ENCODE measurements at places on chromosomes 5 and 9.

- DNase-seq, result no peak
Measured at GRCh38 chr9:106403081-106403480, 459.9 kb upstream of the ZNF462 start.

DNA sequence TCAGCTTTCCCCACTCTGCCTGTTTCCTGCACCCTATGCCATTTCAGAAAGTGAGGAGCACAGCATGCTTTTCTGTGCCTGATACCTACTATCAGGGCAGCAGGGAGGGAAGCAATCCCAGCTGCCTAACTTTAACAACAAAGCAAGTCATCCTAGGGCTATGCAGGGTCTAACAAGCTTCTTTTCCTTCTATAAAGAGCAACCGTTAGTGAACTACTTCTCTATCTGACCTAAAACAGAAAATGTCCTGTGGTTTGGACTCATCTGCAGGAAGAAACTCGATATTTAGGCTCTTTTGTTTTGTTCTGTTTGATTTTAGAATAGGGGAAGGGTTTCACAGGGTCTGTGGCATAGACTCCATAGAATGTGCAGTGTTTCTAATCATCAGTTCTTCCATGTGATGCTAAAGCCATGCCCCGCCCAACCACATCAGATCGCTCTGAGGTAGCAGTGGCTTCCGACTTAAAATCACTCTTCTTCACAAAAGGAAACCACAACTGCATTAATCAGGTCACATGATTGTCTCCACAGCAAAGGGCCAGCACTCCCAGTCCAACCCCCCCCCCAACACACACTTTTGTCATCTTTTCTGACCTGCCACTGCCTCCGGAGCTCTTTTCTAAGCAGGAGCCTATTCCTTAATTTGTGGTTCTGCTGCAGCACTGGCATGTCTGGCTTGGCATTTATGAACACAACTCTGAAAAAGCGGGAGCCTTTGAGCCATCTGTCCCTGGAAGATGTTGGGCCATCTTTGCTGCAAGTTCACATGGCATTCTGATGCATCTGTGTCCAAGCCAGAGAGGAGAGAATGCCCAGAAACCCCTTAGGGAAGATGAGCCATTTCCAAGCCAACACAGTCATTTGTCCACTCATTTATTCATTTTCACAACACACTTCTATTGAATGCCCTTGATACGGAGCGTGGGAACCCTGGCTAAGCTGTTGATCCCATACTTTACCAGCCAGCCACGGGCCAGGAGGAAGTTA is 71.6 kb downstream of the CFAP90 start:
- DNase-seq, result no peak

GRCh38 chr9:127347831-127348776 is 48.9 kb upstream of the SLC2A8 start:
- DNase-seq, result no peak

DNA sequence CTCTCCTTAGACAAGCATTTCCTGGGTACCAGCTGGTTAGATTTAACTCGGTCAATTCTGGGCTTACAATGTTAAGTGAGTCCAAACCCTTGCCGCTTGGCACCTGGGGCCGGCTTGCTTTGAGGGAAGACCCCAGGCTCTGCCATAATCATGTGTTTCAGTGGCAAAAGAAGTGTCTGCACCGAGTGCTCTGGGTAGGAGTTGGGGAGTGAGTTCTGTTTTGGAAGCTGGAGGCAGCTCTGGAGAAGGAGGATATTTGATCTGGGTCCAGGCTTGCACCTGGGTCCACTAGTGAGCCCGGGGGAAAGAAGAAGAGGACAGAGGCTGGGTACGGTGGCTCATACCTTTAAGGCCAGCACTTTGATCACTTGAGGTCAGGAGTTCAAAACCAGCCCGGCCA is 8.4 kb upstream of the OLFM1 start:
- no peak for DNase-seq

- no peak for DNase-seq
Measured at GRCh38 chr5:16809395-16810207, 126.5 kb downstream of the MYO10 start.

DNA sequence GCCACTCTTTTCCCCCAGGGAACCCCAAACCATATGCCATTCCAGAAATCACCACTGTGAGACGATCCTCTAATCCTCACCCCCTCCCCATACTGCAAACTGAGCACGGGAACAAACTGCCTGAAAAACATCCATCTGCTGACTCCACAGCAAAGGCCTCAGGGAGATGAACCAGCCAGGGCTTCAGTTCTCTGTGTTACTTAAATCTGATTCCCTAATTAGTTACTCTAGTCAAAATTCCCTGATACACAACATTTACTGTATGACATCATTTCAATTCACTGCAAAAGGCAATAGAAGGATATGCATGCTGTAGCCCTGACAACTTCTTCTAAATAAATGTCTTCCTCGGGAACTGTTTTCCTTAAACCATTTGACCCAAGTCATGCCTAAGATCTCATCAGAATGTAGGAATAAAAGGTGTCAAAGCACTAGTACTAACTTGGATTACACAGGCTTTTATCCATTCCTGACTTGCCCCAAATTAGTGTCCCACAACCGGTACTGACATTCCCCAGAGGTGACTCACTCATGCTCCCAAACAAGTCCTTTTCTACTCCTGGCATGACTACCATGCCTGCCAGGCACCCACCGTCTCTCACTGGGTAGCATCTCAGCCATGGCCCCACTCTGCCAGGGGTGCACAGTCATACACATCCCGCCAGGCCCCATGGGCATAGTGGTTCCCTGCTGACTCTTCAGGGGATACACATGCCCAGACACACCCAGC is 35.0 kb downstream of the MTX3 start:
- no peak for DNase-seq

DNA sequence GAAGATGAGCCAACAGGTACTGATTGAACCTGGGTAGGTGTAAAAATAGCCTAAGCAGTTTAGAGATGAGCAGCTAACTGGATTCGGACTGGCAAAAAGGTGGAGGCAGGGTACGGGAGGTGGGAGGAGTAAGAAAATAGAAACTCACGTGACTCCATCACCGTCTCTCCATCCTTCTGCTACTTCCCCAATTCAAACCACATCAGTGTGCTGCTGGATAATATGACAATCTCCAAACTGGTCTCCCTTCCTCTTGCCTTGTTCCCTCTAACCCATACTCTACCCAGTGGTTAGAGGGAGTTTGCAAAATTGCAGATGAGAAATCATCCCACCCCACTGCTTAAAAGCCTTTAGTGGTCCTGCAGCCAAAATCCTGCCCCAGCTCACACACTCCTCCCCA is 42.7 kb downstream of the RIGI start:
- no peak for DNase-seq

DNA sequence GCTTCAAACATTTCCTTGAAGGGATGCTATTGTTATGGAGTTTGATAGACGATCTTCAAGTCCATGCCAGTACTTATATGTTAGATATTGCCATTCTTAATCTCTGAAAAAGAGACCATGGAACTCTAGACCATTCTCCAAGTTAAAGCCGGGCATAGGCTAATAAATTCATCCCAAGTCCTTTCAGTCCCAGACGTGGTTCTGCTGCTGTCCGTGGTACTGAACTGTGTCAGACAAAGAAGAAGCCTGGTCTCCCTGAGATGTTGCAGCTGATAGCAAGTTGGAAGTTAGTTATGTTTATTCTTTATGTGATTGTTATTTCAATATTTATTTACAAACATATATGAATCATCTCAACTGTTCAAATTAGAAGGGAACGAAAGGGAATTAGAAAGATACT is 158.7 kb downstream of the NMUR2 start:
- DNase-seq, result no peak

DNA sequence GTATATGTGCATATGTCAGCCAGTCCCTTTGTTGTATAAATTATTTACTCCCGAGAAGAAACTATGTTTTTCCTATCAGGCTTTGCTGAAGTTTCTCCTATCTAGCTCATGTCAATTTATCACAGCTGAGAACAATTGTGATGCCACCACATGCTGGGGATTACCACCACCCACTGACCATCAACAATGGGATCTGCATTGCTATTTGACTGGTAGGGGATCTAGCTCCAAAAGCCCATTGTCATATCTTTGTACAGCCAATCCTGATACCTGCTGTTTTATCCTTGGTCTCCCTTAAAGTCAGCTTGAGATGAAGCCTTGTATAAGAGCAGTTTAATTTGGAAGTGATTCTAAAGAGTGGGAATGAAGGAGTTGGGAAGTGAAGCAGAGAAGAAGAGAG is 53.9 kb upstream of the KCNN2 start:
- DNase-seq, result no peak

GRCh38 chr5:35087991-35088390 is 40.2 kb upstream of the AGXT2 start:
- no peak for DNase-seq

DNA sequence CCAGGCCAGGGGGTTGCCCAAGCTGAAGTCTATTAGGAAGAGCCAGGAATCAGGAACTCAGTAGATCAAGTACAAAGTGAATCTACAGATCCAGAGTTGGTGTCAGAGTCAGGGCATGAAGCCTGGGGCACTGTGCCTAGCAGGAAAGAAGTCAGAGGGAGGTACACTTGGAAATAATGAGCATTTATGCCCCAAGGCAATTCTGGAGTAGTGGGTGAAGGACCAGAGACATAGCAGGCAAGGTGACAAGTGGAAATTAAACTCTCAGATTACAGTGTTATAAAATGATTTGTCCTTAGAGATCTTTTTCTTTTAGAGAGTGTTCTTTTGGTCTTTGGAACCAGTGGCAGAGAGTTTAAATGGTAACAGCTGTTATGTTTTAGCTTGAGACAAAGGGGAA is 138.0 kb downstream of the ADAMTSL1 start:
- DNase-seq, result no peak

GRCh38 chr9:111179577-111179976 is 141.3 kb upstream of the LPAR1 start:
- no peak for DNase-seq

DNA sequence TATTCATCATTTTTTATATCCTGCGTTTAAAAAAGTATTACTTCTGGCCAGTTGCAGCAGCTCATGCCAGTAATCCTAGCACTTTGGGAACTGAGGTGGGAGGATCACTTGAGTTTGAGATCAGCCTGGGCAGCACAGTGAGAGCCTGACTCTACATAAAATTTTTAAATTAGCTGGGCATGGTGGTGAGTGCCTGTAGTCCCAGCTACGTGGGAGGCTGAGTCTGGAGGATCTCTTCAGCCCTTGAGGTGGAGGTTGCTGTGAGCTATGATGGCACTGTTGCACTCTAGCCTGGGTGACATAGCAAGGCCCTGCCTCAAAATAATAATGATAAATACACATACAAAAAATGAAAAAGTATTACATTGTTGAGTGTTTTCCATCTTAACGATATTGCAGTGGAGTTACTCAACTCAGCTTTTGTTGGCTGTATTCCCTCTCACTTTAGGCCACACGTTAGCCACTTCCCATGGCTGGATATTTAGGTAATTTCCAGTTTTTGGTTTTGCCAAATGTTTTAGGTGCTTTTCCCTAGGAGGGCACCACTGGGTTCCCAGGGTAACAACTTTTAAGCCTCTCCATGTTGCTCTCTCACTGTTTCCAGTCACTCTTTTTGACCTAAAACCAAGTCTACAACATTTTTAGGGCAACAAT is 20.6 kb downstream of the SHB start:
- DNase-seq, result no peak

DNA sequence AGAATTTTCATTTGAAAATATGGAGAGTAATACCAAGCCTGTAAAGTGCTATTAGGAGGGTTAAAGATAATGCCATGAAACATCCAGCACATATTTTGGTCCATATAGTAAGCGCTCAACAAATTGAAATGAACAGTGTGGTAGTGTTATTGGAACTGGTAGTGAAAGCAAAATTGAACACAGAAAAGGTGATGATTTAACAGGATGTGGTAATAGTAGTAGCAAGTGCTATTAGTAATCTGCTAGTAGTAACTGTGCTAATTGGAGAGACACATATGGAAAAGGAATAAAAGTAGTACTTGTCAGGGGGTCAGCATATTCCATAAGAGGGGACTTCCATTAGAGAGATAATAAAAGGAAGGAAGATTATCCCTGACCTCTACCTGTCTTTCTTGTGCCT is 187.3 kb downstream of the HTR1A start:
- no peak for DNase-seq

- DNase-seq, result no peak
Measured at GRCh38 chr9:98161851-98162250, 30.6 kb downstream of the CORO2A start.

DNA sequence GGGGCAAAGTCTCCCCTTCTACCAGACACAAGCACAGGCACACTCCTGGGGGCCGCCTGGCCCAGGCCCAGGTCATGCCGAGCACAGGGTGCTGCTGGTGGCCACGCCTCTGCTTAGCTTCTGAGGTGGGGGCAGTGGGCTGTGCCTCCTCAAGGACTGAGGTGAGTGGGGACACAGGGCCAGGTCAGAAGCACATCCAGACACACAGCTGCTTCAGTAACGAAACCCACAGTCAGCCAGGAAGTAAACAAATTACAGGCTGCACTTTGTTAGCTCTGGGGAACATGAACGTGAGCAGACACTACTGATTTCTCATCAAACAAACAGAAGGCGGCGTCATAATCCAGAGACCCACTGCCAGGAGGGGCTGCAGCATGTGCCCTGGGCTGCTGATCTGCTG is 192.4 kb downstream of the HSPA4 start:
- no peak for DNase-seq

- no peak for DNase-seq
Measured at GRCh38 chr5:173819521-173819920, 68.6 kb upstream of the CPEB4 start.

GRCh38 chr5:167797933-167798332 is 493.5 kb upstream of the WWC1 start:
- DNase-seq, result no peak

DNA sequence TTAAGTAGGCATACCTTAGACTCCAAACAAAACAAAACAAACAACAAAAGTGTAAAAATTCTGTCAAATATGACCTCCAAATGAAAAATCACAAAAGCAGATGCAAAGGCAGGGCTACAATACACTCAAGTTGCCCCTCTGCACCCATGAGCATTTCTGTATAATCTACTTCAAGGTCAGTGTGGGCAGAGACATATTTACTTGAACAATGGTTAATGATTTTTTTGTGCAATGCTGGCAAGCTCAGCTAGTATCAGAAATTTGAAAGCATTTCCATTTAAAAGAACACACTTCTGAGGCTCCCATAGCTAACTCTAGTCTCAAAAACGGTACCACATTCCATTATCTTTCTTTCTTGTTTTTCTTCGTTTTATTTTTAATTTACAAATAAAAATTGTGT is 57.9 kb downstream of the PLCXD3 start:
- no peak for DNase-seq

DNA sequence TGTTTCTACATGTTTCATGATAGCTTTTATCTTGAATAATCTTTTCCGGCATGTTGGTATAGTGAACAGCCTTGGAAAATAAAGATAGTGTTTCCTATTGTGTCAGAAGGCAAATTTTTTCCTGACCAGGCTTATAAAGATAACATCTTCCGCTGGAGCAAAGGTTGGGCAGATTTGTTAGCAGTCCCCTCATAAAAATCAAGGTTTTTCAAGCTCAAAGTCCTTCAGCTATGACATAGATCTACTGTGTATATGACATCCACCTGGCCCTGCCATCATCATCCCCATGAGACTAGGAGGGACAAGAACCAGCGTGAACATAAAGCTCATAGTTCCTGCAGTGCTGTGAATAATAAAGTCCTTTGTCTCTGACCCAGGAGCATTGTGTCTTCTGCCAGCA is 30.4 kb upstream of the OTULINL start:
- DNase-seq, result no peak

- no peak for DNase-seq
Measured at GRCh38 chr5:93596676-93597490, 13.9 kb downstream of the NR2F1 start.

GRCh38 chr5:154794525-154795234 is 39.5 kb downstream of the LARP1 start:
- DNase-seq, result no peak

- no peak for DNase-seq
Measured at GRCh38 chr5:75167345-75167744, 69.3 kb downstream of the ANKRD31 start.

Measured in activated T-helper 1 cell treated with anti-CD3 and anti-CD28 coated beads, Interleukin-2, amount 50 U/mL, for 16 hours (primary cell).